IgD-negative memory B cell (primary cell): ENCODE measurements at places on chromosomes 3 and 15. TPM values are rescaled to one million over a fixed set of nuclear protein-coding genes. Genes with fewer than 3 reads are reported as not detected.

The TTC14 gene
- 14.7 TPM for polyA plus RNA-seq

The RBMS3 gene
- polyA plus RNA-seq = not detected

The ATRIP gene
- 13.9 TPM for polyA plus RNA-seq

The WDR93 gene
- not detected for polyA plus RNA-seq

The PIERCE2 gene
- 2.2 TPM for polyA plus RNA-seq

The MCF2L2 gene
- polyA plus RNA-seq = 0.15 TPM

The GRM2 gene
- not detected for polyA plus RNA-seq

The REC114 gene
- polyA plus RNA-seq = not detected

The SLC6A20 gene
- polyA plus RNA-seq = 0.69 TPM

The PHLDB2 gene
- polyA plus RNA-seq = 1.4 TPM

The C3orf22 gene
- polyA plus RNA-seq = not detected

The AGBL1 gene
- not detected for polyA plus RNA-seq

The CLDN18 gene
- polyA plus RNA-seq = not detected

The MESP2 gene
- polyA plus RNA-seq = not detected

The EPHB1 gene
- polyA plus RNA-seq = 0.71 TPM

The PTPRG gene
- 1.9 TPM for polyA plus RNA-seq

The GCSAM gene
- 34.0 TPM for polyA plus RNA-seq

The PRTG gene
- not detected for polyA plus RNA-seq

The FSD2 gene
- 0.09 TPM for polyA plus RNA-seq

The NANOGP8 gene
- not detected for polyA plus RNA-seq

The LZTFL1 gene
- 13.9 TPM for polyA plus RNA-seq

The WDR5B gene
- 0.68 TPM for polyA plus RNA-seq

The GOLGA8S gene
- not detected for polyA plus RNA-seq

The RAD51 gene
- polyA plus RNA-seq = 0.45 TPM

The GOLGA6L10 gene
- polyA plus RNA-seq = 0.19 TPM

The HRH1 gene
- not detected for polyA plus RNA-seq

The SYNM gene
- polyA plus RNA-seq = not detected

The ZNF620 gene
- 3.1 TPM for polyA plus RNA-seq

The EBLN2 gene
- polyA plus RNA-seq = 0.80 TPM

The MESP1 gene
- polyA plus RNA-seq = 1.8 TPM

The PIGZ gene
- 2.1 TPM for polyA plus RNA-seq

The BUB1B gene
- polyA plus RNA-seq = 0.55 TPM

The FGF12 gene
- polyA plus RNA-seq = 0.38 TPM

The CLDN1 gene
- not detected for polyA plus RNA-seq

The FES gene
- 7.7 TPM for polyA plus RNA-seq

The TIMP4 gene
- not detected for polyA plus RNA-seq

The CA12 gene
- polyA plus RNA-seq = not detected

The SERINC4 gene
- 1.1 TPM for polyA plus RNA-seq

The TM4SF18 gene
- not detected for polyA plus RNA-seq

The EFHB gene
- 1.0 TPM for polyA plus RNA-seq

The CACNA1D gene
- polyA plus RNA-seq = not detected
